ENCODE measurements at places on chromosomes 6 and 20. TPM values are rescaled to one million over a fixed set of nuclear protein-coding genes. Genes with fewer than 3 reads are reported as not detected.

ELOVL2 gene
- total RNA-seq, result 2.2 TPM

TFAP2A gene
- total RNA-seq, result 0.66 TPM

HNF4A gene
- total RNA-seq, result not detected

- peak overlapping the region; percentile 87 for H3K4me3 ChIP-seq
- no peaks in the 10 kb centered on the region for H3K27me3 ChIP-seq
- DNase-seq, result no peak
- H3K4me1 ChIP-seq, result peaks cover 25% of the 10 kb centered on the region
- H3K36me3 ChIP-seq, result peaks cover 9% of the 10 kb centered on the region
- H3K27ac ChIP-seq, result peak overlapping the region; percentile 87
These were observed 3.1 kb upstream of the MRGBP start for GRCh38 chr20:62792940-62793756.

DNA sequence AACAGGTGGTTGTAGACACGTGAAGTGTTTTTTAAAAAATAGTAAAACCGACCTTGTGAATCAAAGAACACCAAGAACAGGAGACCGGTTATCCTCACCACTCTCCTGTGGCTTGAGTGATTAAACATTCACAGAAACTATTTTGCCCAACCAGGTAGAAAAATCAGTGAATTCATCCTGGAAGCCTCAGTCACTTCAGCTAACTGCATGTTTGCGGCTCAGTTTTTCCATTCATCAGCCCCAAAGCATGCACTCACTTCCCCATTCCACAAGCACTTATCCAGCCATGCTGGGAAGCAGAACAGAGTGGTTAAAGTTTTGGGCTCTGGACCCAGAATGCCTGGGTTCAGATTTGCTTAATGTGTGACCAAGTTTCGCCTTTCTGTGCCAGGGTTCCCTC lies 2.4 kb downstream of the LRRN4 start:
- no peak overlapping the region for H3K27ac ChIP-seq
- no peak for DNase-seq
- H3K4me1 ChIP-seq, result peaks cover 3% of the 10 kb centered on the region
- no peaks in the 10 kb centered on the region for H3K36me3 ChIP-seq
- H3K4me3 ChIP-seq, result no peak overlapping the region

DNA sequence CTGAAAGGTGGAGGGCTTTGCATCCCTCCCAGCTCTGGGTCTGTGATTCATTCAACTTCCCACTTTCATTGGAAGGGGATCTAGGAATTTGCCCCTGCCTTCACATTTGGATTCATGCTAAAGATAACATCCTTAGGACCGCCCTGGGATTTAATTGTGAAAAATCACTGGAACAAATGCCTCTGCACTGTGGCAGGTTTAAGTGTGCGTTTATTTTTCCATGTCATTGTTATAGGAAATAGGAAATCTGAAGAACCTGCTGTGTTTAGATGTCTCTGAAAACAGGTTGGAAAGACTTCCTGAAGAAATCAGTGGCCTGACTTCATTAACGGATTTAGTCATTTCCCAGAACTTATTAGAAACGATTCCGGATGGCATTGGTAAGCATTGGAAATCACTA lies 104.7 kb downstream of the LRRC1 start:
- H3K36me3 ChIP-seq, result no peaks in the 10 kb centered on the region
- H3K4me3 ChIP-seq, result no peak overlapping the region
- H3K27me3 ChIP-seq, result no peaks in the 10 kb centered on the region
- H3K27ac ChIP-seq, result no peak overlapping the region
- H3K4me1 ChIP-seq, result peaks cover 9% of the 10 kb centered on the region

GRCh38 chr6:2517401-2517800 lies 233.3 kb downstream of the MYLK4 start:
- no peaks in the 10 kb centered on the region for H3K36me3 ChIP-seq
- H3K27me3 ChIP-seq, result no peaks in the 10 kb centered on the region
- no peak overlapping the region for H3K4me3 ChIP-seq
- no peak overlapping the region for H3K27ac ChIP-seq

VSTM2L gene
- not detected for total RNA-seq

DNA sequence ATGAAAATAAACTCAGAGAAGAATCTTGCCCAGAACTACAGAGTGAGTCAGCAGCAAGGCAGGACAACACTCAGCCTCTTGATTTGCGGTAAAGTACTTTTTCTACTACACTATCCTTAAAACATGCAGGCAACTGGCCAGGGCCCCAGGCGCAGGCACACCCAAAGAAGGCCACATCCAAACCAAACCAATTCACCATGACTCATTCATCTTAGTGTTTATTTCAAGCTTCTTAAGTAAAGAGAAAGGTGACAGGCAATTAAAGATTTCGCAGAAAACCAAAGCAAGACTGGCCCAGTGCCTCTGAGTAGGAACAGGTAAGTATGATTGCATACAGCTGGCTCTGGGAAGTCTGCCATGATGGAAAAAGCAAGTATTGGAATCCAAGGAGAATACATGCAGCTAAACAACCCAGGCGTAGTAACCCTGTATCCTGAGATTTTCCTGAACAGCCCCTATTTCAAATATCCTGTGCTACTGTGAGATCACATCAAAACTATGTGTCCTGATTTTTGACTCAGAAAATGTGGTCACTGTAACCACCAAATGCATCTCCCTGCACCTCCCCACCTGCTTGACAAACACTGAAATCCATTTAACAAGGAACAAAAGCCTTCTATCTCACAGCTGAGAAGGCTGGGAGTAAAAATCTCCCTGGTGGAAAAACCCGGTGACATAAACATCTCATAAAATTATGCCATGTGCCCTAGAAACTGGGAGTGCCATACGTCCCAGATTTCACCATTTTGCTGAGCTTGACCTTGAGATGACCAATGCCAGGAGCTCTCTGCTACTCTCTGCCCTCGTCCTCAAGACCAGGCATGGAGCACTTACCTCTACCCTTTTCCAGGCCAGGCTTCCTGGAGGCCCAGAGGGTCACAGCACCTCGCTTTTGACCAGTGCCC lies 12.4 kb downstream of the WFDC3 start:
- peaks cover 16% of the 10 kb centered on the region for H3K4me1 ChIP-seq
- peak overlapping the region; percentile 81 for H3K27ac ChIP-seq
- H3K36me3 ChIP-seq, result no peaks in the 10 kb centered on the region

CAGE1 gene
- total RNA-seq, result not detected

DNA sequence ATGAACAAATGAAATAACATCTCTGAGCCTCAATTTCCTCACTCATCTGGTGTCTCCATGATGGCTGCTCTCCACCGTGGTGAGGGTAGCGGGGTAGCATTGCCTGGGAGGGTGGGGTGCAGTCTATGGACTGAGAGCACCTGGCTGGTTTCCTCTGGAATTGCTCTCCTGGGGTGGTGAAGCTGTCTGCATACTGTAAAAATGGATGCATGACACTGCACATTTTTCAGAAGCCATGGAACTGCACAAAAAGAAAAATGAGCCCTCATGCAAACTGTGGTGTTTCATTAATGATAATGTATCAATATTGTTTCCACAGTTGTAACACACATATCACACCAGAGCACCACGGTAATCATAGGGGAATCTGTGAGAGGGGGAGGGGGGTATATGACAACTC lies 12.1 kb upstream of the ITPR3 start:
- no peaks in the 10 kb centered on the region for H3K36me3 ChIP-seq
- no peaks in the 10 kb centered on the region for H3K4me1 ChIP-seq
- DNase-seq, result no peak
- H3K27ac ChIP-seq, result no peak overlapping the region
- H3K4me3 ChIP-seq, result no peak overlapping the region

DNA sequence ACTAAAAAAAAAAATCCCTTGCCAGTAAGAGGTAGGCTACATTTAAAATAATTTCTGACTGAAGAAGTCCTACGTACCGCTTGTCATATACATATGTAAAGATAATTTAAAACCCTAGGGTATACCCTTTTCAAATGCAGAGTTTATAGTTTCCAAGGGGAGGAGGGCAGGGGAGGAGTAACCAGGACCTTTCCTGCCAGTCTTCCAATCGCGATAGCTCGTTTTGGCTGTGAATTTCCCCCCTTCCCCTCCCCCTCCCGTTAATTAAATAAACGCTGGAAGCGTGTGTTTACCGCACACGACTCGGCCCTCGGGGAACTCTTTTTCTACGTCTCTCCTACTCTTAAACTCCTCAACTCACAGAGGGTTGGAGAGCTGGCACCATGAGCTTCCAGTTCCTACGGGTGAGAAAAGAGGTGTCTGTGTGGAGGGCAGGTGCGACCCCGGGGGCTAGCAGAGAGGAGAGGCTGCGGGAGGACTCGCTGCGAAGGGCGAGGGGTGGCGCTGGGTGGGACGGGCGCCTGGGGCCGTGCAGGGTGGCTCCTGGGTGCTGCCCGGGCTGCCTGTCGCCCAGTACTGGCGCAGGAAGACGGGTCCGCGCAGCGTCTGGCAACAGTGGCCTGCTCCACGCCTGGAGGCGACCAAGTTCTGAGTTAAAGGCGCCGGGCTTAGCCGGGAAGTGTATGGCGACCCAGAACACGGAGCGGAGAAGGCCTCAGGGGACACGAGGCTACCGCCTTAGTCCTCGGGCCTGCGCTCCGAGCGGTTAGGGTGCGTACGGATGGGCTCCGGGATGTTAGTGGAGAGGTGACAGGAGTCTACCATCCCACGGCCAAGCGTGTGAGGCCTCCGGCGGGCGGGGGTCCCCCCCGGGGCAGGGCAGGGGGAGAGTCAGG lies 4.1 kb upstream of the TFAP2C start:
- H3K27me3 ChIP-seq, result peaks cover 1% of the 10 kb centered on the region
- no peak overlapping the region for H3K27ac ChIP-seq
- no peak overlapping the region for H3K4me3 ChIP-seq
- DNase-seq, result no peak
- no peaks in the 10 kb centered on the region for H3K36me3 ChIP-seq

IL20RA gene
- total RNA-seq, result 6.3 TPM

DCDC2 gene
- total RNA-seq, result not detected

DNA sequence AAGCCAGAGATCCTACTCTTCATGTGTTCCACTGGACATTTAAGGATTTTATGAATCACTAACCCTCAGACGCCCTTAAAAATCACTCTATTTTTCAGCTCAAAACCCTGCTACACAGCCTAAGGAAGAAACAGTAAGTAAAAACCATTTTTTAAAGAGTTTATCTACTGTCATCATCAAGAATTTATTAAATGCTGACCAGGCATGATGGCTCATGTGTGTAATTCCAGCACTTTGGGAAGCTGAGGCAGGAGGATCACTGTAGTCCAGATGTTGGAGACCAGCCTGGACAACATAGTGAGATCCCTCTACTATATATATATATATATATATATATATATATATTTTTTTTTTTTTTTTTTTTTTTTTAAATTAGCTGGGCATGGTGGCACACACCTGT lies 124.2 kb upstream of the ID4 start:
- no peaks in the 10 kb centered on the region for H3K4me1 ChIP-seq
- no peak for DNase-seq
- no peaks in the 10 kb centered on the region for H3K27me3 ChIP-seq
